ENCODE measurements at places on chromosomes 16 and 17. TPM values are rescaled to one million over a fixed set of nuclear protein-coding genes. Genes with fewer than 3 reads are reported as not detected.

The SPATA22 gene
- total RNA-seq = not detected

The OR1F1 gene
- not detected for total RNA-seq

The SLC22A31 gene
- total RNA-seq = 0.21 TPM

The DRC3 gene
- 0.82 TPM for total RNA-seq

- no peak for DNase-seq
Observed at GRCh38 chr17:51475730-51476129, 215.4 kb downstream of the UTP18 start.

DNA sequence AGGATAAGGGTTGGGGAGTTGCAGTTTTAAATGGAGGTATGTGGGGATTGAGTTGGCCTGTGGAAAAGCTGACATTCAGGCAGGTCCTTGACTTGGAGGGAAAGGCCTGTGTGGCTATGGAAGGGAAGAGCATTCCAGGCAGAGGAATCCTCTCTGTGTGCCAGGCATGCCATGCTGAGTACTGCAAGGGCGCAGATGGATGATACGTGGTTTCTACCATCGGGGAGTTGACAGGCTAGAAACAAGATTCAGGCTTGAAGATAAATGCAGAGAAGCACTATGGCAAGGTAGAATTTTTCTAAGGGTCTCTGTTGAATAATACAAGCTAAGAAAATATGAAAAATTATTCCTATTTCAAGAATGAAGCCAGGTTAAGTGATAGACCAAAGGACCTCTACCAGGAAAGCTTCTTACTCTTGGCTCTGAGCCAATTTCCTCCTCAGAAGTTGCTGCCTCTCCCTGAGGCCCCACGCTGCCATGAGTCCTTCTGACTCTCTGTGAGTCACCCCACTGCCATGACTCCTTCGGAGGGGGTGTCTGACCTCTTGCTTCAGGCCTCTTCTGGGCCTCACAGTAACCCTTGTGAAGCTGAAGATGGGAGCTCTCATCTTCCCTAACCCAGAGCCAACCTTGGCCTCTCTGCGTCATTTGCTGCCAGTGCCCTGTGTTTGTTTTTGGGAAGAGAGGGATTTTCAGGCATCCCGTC, 75.8 kb downstream of the WNT3 start:
- peak; percentile 17 for DNase-seq

DNA sequence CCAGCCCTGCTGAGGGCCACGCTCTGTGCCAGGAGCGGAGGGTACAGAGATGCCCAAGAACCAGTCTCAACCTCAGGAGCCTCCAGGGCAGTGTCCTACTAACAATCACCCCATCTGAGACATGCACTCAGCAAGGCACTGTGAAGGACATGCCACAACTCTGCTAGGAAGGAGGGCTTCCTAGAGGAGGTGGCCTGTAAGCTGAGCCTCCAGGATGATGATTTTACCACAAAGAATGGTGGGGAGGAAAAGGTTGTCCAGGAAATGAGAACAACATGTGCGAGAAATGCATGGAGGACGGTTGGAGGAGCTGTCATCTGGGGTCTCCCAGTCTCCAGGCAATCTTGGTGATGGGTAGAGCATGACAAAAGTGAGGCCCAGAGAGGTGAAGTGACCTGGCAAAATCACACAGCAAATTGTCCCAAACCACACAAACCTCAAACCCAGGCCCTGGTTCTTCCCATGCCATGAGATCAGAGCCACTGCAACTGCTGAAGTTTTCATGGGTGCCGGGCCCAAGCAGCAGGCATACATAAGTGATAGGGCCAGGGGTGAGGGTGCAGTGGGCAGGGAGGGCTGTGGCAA, 30.5 kb downstream of the CNGB1 start:
- no peak for DNase-seq

DNA sequence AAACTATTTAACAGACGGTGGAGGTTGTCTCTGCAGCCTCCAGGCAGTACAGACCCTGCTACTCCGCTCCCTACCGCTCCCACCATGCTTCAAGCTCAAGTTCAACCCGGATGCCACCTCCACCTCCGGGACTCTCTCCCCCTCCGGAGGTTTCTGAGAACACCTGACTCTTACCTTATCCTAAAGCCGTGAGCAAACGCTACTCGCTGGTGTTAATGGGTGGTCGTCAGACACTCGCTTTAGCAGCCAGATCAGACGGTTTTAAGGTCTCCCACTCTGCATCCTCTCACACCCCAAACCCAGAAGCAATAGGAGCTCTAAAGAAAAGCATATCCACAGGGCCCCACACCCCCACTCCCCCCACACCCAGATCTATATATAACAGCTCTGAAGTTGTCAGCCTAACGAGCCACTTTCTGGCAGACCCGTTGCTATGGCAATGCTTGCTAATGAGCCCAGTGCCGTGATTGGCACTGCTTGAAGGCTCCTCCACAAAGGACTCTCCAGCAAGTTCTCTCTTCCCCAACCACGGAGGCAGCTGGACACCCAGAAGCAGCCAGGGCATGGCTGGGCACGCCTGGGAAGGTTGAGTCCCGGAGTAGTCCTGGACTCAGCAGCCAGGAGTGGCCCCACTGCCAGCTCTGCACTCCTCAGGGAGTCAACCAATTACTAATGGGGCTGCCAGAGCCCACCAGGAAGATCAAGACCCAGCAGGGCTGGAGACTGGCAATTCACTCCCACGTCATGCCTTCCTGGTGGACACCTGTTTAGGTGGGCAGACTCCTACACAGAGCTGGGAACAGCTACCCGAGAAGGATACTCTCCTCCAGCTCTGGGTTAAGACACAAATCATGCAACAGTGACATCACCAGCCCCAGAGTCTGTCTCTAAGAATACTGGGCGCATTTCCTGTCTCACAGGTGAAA, 121.2 kb upstream of the RCVRN start:
- DNase-seq = peak; percentile 50

DNA sequence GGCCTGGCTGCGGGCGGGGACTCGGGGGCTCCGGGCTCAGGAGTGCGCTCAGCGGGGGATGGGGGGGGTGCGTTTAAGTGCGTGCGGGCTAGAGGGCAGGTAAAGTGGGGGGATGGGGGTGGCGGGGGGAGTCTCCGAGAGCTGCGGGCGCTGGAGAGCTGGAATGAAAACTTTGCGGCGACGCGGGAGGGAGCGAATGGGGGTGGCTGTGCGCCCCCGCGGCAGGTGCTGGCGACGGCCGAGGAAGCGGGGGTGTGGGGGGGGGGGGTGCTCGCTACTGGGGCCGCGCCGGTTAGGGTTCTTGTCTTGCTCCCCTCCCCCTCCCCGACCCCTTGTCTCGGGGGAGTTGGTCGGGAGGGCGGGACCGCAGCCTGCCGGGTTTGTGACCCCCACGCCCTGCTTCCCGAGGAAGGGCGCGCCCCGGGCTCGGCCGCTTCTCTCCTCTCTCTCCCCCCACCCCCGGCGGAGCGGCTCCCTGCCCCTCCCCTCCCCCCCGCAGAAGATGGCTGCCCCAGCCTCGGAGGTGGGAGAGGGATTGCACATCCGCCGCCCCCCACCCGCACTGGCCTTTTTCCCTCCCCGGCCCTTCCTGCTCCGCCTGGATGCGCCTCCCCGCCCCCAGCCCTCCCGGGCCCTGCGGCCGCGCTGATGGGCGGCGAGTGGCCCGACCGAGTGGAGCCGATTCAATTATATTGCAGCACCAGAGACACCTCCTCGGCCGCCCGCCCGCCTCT, 649 bp downstream of the GSE1 start:
- peak; percentile 64 for DNase-seq

GRCh38 chr16:5837007-5837670, 739.5 kb upstream of the EEF2KMT start:
- DNase-seq = no peak

- no peak for DNase-seq
Observed at GRCh38 chr17:39622380-39623006, 4.3 kb upstream of the PPP1R1B start.

DNA sequence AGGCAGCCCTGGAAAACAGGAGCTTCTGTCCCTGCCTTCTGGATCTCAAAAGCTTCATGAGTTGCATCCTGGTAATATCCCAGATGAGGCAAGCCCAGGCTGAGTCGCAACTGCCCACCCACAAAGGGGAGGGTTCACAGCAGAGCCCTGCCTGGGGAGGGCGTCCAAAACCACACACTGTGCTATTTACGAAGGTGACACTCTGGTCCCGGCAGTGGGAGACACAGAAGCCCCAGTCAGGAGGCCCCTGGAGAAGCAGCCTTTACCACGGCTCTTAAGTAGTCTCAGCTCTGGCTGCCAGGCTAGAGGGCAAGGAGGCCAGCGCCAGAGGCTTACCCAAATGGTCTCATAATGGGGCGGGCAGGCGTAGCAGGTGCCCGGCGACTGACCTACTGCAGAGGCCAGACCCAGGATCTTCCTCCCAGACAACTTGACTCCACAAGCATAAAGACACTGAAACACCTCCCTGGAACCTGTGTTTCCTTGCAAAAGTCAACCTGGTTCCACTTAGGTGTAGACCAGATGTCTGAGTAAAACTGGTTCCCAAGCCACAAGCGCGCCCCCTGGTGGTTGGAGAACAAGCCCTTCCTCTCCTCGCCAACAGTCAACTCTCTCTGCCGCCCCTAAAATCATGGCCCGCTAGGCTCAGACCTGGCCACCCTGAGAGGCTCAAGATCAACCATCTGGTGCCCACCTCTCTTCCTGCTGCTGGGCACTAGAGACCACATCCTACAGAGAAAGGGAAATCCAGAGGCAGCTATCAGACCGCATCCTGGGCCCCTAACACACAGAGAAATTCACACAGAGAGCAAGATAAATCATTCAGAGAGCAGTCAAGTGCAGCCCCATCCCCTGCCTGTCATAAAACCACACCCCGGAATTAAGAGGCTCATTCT, 5.2 kb downstream of the AXIN2 start:
- peak; percentile 85 for DNase-seq

DNA sequence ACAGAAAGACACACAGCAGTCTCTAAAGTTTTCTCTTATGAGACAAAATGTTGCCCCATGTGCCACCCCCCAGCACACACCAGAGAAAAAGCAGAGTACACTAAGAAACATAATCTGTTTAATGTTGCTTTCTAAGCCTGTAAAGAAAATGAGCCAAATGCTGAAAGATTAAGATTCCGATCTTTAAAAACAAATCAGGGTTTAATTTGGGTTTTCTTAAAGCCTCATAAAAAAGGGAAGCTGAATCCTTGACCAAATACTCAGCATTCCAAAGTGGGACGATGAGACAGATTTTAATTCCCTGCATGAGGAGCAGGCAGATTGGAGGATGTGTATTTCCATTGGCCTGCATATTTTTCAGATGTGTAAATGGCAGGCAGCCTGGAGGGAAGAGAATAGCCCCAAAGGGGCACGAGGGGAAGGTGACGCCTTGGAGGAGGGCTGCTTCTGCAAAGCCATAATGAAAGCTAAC, 118.4 kb downstream of the COPRS start:
- peak; percentile 73 for DNase-seq

DNA sequence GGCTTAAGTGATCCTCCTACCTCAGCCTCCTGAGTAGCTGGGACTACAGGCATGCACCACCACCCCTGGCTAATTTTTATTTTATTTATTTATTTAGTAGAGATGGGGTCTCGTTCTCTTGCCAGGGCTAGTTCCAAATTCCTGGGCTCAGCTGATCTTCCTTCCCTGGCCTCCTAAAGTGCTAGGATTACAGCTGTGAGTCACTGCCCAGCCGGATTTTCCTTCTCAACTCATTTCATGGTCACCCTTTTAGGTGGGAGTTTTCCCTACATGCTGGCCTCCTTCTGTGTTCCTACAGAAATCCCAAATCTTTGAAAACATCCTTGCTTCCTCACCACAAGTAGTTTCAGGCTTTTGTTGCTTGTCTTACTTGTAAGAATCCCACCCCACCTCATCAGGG, 102.1 kb upstream of the SIAH1 start:
- no peak for DNase-seq

GRCh38 chr17:5468075-5468473, 708 bp downstream of the DHX33 start:
- peak; percentile 9 for DNase-seq

DNA sequence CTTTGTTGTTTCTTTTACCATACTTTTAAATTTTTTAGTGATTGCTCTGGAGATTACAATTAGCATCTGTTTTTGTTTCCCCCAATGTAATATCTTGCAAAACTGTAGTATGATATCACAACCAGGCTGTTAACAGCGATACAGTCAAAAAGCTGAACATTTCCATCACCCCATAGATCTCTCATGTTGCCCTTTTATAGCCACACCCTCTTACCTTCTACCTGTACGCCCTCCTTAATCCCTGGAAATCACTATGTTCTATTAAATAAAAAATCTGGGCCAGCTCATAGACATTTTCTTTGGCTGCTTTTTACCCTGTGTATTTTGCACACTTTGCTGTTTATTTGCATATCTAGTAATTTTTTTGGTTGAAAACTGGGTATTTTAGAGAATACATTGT, 67.2 kb upstream of the NACA2 start:
- no peak for DNase-seq

GRCh38 chr17:14950216-14950615, 314.9 kb downstream of the PMP22 start:
- no peak for DNase-seq

- DNase-seq = no peak
Observed at GRCh38 chr17:5509482-5509881, 23.1 kb downstream of the MIS12 start.

All from tongue (tissue), 3 donors.